ENCODE measurements at places on chromosomes 11 and 22. TPM values are rescaled to one million over a fixed set of nuclear protein-coding genes. Genes with fewer than 3 reads are reported as not detected.

The CHRM1 gene
- total RNA-seq: 0.08 TPM

The ST14 gene
- total RNA-seq: 0.10 TPM

The KCNJ1 gene
- not detected for total RNA-seq

The LRRC56 gene
- 0.54 TPM for total RNA-seq

The KCNE3 gene
- not detected for total RNA-seq

The MOGAT2 gene
- not detected for total RNA-seq

The SERHL2 gene
- total RNA-seq: 0.28 TPM

The DLAT gene
- total RNA-seq: 28.8 TPM

The FLRT1 gene
- 0.10 TPM for total RNA-seq

The MAPK8IP2 gene
- total RNA-seq: 3.7 TPM

The PTGDR2 gene
- 0.10 TPM for total RNA-seq

The MPPED2 gene
- total RNA-seq: not detected

The SLC6A5 gene
- not detected for total RNA-seq

The NPAS4 gene
- total RNA-seq: not detected

The SEPTIN5 gene
- 6.7 TPM for total RNA-seq

The XBP1 gene
- total RNA-seq: 55.3 TPM

The MMP8 gene
- not detected for total RNA-seq

The NPTXR gene
- total RNA-seq: 8.7 TPM

Measured in A549 treated with Mapracorat at 1 μM for 4 hours (cell line).